Body of pancreas (tissue), 4 donors: ENCODE measurements at places on chromosomes 5 and 9. TPM values are rescaled to one million over a fixed set of nuclear protein-coding genes. Genes with fewer than 3 reads are reported as not detected.

GRCh38 chr9:95230046-95230445 is 87.5 kb downstream of the FANCC start:
- no peak overlapping the region for H3K4me3 ChIP-seq
- no peak overlapping the region for H3K27ac ChIP-seq
- no peaks in the 10 kb centered on the region for H3K36me3 ChIP-seq

GRCh38 chr9:98007251-98007928 is 24.2 kb downstream of the ANP32B start:
- no peak for DNase-seq
- no peaks in the 10 kb centered on the region for H3K27me3 ChIP-seq
- peaks cover 20% of the 10 kb centered on the region for H3K36me3 ChIP-seq
- peaks cover 8% of the 10 kb centered on the region for H3K4me1 ChIP-seq

- no peak overlapping the region for H3K4me3 ChIP-seq
- no peaks in the 10 kb centered on the region for H3K27me3 ChIP-seq
- no peak for DNase-seq
- no peaks in the 10 kb centered on the region for H3K36me3 ChIP-seq
- no peak overlapping the region for H3K27ac ChIP-seq
Measured at GRCh38 chr5:43233946-43234345, 41.9 kb downstream of the NIM1K start.

DNA sequence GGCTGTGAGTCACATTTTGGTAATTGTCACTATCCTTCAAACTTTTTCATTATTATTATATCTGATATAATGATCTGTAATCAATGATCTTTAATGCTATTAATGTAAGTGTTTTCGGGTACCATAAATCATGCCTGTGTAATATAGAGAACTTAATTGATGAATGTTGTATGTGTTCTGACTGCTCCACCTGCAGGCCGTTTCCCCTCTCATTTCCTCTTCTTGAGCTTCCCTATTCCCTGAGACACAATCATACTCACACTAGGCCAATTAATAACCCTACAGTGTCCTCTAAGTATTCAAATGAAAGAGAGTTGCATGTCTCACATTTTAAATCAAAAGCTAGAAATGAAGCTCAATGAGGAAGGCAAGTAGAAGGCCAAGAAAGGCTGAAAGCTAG is 420.9 kb upstream of the SGCD start:
- H3K4me3 ChIP-seq = no peak overlapping the region
- no peak overlapping the region for H3K27ac ChIP-seq
- no peaks in the 10 kb centered on the region for H3K36me3 ChIP-seq
- no peaks in the 10 kb centered on the region for H3K4me1 ChIP-seq

DNA sequence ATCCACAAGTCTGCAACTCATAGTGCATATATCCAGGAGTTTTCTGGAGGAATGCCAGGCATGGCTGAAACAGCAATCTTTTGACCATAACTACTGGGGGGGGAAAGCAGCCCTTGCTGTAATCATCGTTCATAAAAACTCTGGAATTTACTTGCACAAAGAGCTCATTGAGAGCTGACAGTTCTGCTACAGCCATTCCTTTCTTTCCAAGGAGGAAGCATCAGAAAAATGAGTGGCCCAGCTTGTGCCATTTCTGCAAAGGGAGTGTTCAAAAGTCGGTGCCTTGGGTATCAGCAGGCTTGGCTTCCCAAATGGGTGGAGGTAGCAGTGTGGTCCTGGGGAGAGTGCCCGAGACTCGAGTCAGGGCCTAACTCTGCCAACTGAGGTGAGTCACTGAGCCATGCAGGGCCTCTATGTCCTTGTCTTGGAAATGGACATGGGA is 101.5 kb downstream of the GCNT1 start:
- H3K4me3 ChIP-seq = no peak overlapping the region
- H3K36me3 ChIP-seq = no peaks in the 10 kb centered on the region
- no peaks in the 10 kb centered on the region for H3K27me3 ChIP-seq
- H3K4me1 ChIP-seq = peaks cover 5% of the 10 kb centered on the region
- H3K27ac ChIP-seq = no peak overlapping the region

DNA sequence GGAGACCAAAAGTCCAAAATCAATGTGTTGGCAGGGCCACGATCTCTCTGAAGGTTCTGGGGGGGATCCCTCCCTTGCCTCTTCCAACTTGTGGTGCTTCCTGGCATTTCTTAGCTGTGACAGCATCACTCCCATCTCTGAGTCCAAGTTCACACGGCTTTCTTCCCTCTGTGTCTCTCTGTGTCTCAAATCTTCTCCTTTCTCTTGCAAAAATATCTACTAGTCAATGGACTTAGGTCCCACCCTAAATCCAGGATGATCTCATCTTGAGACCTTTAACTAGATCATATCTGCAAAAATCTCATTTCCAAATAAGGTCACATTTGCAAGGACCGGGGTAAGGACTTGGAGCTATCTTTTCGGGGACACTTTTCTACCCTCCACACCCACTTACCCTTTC is 186.1 kb downstream of the HSD17B3 start:
- no peaks in the 10 kb centered on the region for H3K36me3 ChIP-seq
- H3K27ac ChIP-seq = peak overlapping the region; percentile 91
- H3K27me3 ChIP-seq = no peaks in the 10 kb centered on the region
- peak overlapping the region; percentile 18 for H3K4me3 ChIP-seq
- no peak for DNase-seq

- peaks cover 2% of the 10 kb centered on the region for H3K36me3 ChIP-seq
- no peaks in the 10 kb centered on the region for H3K27me3 ChIP-seq
- H3K4me3 ChIP-seq = no peak overlapping the region
- H3K27ac ChIP-seq = no peak overlapping the region
Measured at GRCh38 chr5:73061593-73061992, 58.8 kb upstream of the TMEM171 start.

- H3K27ac ChIP-seq = no peak overlapping the region
- H3K36me3 ChIP-seq = no peaks in the 10 kb centered on the region
- H3K4me1 ChIP-seq = no peaks in the 10 kb centered on the region
- no peaks in the 10 kb centered on the region for H3K27me3 ChIP-seq
- H3K4me3 ChIP-seq = no peak overlapping the region
- no peak for DNase-seq
Measured at GRCh38 chr9:26727471-26727870, 165.1 kb downstream of the CAAP1 start.

GRCh38 chr5:151718153-151718552 is 31.4 kb upstream of the SPARC start:
- H3K27me3 ChIP-seq = no peaks in the 10 kb centered on the region
- H3K27ac ChIP-seq = no peak overlapping the region

GRCh38 chr5:54063817-54064216 is 246.6 kb downstream of the ARL15 start:
- H3K27me3 ChIP-seq = no peaks in the 10 kb centered on the region
- no peak overlapping the region for H3K27ac ChIP-seq
- H3K36me3 ChIP-seq = no peaks in the 10 kb centered on the region
- H3K4me3 ChIP-seq = no peak overlapping the region
- DNase-seq = no peak
- H3K4me1 ChIP-seq = no peaks in the 10 kb centered on the region

GRCh38 chr9:95452176-95452575 is 64.6 kb downstream of the PTCH1 start:
- no peak overlapping the region for H3K27ac ChIP-seq
- no peak for DNase-seq
- H3K4me3 ChIP-seq = no peak overlapping the region

DNA sequence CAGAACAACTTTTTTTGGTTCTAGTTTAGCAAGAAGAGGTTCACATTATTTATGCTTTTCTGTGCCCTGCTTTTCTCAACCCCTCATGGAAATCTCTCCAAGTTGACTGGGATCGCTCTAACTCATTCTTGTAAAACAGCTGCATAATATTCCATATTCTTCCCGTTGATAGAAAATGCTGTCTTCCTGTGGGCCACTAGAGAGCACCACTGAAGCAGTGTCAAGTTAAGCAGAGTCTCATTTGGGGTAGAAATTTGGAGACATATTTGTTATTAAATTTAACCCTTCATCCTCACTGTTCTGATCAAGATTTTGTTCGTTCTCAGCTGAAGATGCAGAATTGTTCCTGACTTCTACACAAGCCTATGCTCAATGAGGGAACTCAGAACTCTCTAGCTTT is 140.1 kb downstream of the CEMIP2 start:
- no peaks in the 10 kb centered on the region for H3K4me1 ChIP-seq
- DNase-seq = no peak
- H3K27ac ChIP-seq = no peak overlapping the region
- H3K4me3 ChIP-seq = no peak overlapping the region
- no peaks in the 10 kb centered on the region for H3K36me3 ChIP-seq
- H3K27me3 ChIP-seq = no peaks in the 10 kb centered on the region

- no peak for DNase-seq
- no peaks in the 10 kb centered on the region for H3K36me3 ChIP-seq
- no peak overlapping the region for H3K27ac ChIP-seq
- H3K27me3 ChIP-seq = no peaks in the 10 kb centered on the region
- no peak overlapping the region for H3K4me3 ChIP-seq
Measured at GRCh38 chr9:16405421-16405820, 465.0 kb downstream of the BNC2 start.

DNA sequence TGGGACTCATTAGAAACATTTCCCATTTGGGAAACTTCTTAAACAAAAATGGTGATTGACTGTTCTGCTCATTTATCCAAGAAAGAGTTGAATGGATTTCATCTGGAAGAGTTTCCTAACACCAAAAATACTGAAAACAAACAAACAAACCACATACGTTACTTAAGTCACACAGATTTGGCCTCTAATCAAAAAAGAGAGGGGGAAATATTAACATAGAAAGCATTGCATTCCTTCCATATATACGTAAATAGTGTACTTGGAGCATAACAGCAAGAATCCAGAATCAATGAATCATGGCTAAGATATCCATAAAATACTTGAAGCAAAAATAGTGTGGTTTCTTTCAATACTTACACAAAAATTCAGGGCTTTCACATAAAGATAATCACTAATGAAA is 189.8 kb upstream of the MAP3K1 start:
- no peak for DNase-seq
- no peak overlapping the region for H3K27ac ChIP-seq
- no peaks in the 10 kb centered on the region for H3K27me3 ChIP-seq

DNA sequence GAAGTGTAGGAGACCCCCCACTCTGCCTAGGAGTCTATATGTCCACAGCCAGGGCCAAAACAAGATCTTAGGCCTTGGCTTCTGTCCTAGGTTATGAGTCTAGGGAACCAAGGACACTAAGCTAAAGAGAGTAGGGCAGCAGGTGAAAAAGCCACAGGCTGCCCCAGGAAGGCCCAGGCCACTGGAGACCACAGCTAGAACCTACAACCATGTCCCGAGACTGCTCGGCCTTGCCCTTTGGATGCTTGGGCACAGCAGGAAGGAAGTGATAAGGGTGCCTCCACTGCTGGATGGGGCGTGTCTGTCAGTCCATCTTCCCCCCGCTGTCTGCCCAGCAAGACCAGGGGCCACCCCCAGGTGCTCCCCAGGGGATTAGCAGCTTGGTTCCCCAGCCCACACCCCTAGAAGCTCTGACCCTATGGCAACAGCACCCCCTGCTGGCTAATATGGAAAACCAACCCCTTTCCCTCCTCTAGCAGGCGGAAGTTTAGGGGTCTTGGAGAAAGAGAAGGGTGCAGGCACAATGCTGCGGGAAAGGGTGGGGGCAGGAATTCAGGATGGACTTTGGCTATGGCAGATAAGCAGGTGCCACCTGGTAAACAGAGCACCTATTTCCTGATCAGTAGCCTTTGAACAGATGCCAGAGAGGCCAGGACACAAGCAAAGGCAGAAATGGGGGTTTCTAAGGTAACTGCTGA is 10.5 kb upstream of the IRF1 start:
- peak overlapping the region; percentile 98 for H3K27ac ChIP-seq
- H3K4me1 ChIP-seq = peaks cover 53% of the 10 kb centered on the region
- H3K36me3 ChIP-seq = no peaks in the 10 kb centered on the region
- DNase-seq = peak; percentile 82
- no peaks in the 10 kb centered on the region for H3K27me3 ChIP-seq
- H3K4me3 ChIP-seq = no peak overlapping the region

- H3K27ac ChIP-seq = no peak overlapping the region
- H3K4me3 ChIP-seq = no peak overlapping the region
- no peaks in the 10 kb centered on the region for H3K4me1 ChIP-seq
Measured at GRCh38 chr5:169548315-169548714, 35.3 kb upstream of the SPDL1 start.

DNA sequence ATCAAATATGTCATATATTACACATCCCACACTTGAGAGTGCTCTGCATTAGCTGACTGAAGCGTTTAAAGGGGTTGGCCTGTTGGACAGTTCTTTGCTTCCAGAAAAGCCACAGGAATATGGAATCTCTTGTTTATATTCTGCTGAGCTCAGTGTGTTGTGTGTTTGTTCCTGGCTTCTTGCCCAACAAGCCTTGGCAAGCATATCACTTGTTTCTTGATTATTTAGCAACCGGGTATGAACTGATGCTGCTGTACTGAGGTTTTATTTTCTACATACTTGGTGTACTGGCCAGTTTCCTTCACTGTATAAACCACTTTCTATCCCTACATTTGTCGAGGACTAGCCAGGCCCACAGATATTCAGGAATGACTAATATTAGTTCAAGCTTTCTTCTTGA is 378.9 kb downstream of the KCTD16 start:
- H3K27ac ChIP-seq = no peak overlapping the region
- H3K36me3 ChIP-seq = no peaks in the 10 kb centered on the region
- DNase-seq = peak; percentile 76
- no peak overlapping the region for H3K4me3 ChIP-seq

DNA sequence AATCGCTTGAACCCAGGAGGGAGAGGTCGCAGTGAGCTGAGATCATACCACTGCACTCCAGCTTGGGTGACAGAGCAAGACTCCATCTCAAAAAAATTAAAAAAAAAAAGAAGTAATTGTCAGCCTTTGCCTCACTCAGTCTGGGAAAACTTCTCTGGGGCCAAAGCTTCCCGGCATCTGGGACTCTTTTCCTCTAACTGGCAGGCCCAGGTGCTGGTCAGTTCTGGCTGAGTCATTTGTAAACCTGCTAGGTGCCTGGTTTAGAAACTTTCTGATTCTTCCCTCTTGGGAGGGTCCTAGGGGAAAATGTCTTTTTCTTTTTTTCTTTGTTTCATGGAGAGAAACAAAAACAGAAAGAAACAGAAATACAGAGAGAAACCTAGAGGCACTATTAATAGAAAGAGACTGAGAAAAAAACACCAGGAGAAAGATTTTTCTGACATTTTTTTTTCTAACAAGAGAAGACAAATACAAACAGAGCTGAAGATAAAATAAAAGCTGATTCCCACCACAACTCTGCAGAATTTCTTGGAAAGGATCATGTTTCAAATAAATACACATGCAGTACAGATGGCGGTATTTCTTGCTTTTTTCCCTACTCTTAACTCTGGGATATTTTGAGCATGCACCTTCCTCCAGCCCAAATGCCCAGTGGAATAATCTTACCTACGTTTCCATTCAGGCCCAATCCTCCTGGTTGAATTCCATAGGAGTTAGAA is 22.1 kb upstream of the UBAP2 start:
- H3K27ac ChIP-seq = peak overlapping the region; percentile 55
- H3K4me1 ChIP-seq = peaks cover 34% of the 10 kb centered on the region
- H3K36me3 ChIP-seq = no peaks in the 10 kb centered on the region
- DNase-seq = peak; percentile 40
- H3K27me3 ChIP-seq = no peaks in the 10 kb centered on the region

Gene RANBP3L
- not detected for total RNA-seq

Gene NEUROG1
- total RNA-seq = not detected

Gene C9orf50
- not detected for total RNA-seq

Gene TTC33
- 2.3 TPM for total RNA-seq

Gene SPAAR
- 0.78 TPM for total RNA-seq

Gene TAF11L9
- total RNA-seq = not detected

Gene CDC23
- total RNA-seq = 16.6 TPM

Gene FABP6
- total RNA-seq = not detected

Gene SH3GL2
- 1.3 TPM for total RNA-seq

Gene PDE6A
- not detected for total RNA-seq
